ENCODE measurements at places on chromosomes 2 and 18. TPM values are rescaled to one million over a fixed set of nuclear protein-coding genes. Genes with fewer than 3 reads are reported as not detected.

- no peak for DNase-seq
Measured at GRCh38 chr2:122007577-122007976, 252.1 kb downstream of the TSN start.

DNA sequence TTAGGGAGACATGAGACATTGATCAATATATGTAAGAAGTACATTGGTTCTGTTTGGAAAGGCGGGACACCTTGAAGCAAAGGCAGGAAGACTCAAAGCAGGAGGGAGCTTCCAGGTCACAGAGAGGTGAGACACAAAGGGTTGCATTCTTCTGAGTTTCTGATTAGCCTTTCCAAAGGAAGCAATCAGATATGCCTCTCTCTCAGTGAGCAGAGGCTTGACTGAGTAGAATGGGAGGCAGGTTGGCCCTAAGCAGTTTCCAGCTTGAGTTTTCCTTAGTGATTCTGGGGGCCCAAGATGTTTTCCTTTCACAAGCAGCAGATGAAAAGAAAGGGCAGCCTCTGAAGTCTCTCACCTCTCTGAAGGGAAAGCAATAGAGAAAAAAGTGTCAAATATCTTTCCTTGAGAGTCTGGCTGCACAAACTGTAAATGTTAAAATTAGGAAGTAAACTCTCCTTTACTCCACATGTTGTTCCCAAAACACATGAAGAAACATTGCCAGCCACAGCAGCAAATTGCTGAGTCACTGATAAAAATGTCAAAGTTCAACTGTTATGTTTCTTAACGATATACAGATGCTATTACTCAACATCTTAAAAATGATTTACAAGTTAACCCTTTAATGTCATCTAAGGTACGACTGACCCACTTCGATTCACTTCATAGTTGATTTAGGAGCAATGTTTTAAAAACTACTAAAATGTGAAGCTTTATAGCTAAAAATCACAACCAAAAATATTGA, 40.3 kb downstream of the CYB5A start:
- DNase-seq, result peak; percentile 22

The SS18 gene
- total RNA-seq, result 60.8 TPM

DNA sequence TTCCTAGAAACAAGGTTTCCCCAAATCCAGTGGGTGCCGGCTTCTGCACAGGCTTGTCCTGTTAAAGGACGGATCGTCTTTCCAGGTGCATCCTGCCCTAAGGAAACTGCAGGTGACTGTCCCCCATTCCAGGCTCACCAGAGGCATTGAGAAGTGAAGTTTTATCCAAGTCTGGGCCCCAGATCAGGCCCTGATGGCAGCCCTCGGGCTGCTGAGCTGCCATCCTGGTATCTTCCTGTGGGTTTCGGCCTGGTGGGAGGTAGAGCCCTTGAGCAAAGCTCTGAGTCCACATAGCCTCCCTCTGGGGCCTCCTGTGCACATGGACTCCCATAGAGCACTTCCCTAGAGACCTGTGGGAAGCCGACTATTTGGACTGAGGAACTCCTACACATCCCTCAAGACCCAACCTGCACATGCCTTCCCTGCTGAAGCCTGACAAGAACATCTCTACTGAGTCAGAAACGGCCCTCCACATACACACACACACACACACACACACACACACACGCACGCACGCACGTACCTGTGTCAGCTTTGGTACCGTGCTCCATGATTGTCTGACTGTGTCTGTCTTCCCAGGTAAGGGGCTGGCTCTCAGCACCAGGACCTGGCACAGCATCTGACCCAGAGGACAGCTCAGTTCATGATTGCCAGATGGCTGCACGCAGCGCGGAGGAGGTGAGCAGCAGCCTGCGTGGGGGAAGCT, 16.4 kb downstream of the TNS1 start:
- DNase-seq, result no peak

- DNase-seq, result no peak
Measured at GRCh38 chr2:102782187-102782586, 20.4 kb downstream of the TMEM182 start.

The LDLRAD4 gene
- 1.7 TPM for total RNA-seq

- DNase-seq, result peak; percentile 94
Measured at GRCh38 chr2:28338046-28338817, 54.4 kb upstream of the FOSL2 start.

DNA sequence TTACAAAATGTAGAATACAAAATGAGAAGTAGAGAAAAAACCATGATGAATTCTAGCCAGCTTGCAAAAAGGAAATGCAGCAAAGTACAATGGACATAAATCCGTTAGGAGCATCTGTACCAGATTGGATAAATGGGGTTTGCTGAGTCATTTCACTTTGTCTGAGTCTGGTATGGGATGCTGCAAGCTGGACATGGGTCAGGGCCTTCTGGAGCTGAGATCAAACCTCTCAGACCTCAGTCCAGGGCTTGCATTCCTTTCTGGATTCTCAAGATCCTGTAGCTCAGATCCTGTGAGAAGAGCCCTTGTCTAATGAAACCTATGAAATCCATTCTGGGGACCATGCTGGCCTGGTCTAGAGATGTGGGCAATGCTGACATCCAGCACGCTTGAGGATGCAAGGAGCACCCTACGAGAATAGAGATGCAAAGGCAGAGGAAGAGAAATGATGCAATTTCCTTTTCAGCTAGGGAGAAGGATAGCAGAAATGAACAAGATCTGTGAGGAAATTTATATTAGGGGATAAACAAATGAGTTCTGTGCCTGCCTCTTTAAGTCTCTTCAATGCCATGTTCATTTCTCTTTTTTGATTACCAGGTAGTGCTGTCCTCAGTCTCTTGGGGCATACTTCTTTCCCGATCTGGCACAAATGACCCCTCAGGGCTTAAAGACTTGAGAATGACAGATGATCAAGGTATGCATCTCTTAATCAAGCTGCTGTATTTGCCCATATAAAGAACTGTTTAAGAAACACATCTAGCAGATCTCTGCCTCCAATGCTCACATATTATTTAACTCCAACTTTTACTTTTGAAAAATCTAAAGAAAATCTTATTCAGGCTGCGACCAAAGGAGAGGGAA, 230.4 kb downstream of the MEIS1 start:
- no peak for DNase-seq

GRCh38 chr18:63205791-63206252, 113.7 kb downstream of the BCL2 start:
- no peak for DNase-seq

The DSG3 gene
- not detected for total RNA-seq

The LINC00305 gene
- total RNA-seq, result not detected

- DNase-seq, result peak; percentile 35
Measured at GRCh38 chr2:206158563-206159345, 490 bp downstream of the NDUFS1 start.

GRCh38 chr2:128091726-128092080, 703 bp downstream of the UGGT1 start:
- DNase-seq, result no peak

The ST6GAL2 gene
- total RNA-seq, result not detected

- DNase-seq, result peak; percentile 88
Measured at GRCh38 chr2:106020821-106021661, 173.1 kb downstream of the UXS1 start.

DNA sequence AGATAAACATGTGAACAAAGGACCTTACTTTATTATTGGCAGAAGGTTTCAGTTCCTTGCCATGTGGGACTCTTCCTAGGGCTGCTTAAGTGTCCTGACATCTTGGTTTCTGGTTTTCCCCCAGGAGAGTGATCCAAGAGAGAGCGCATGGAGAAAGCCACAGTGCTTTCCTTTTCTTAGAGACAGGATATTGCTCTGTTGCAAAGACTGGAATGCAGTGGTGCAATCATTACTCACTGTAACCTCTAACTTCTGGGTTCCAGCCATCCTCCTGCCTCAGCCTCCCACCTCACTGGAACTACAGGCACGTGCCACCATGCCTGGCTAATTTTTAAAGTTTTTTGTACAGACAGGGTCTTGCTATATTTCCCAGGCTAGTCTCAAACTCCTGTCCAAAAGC, 38.1 kb upstream of the TCF7L1 start:
- no peak for DNase-seq

The ANKRD30BL gene
- total RNA-seq, result not detected

DNA sequence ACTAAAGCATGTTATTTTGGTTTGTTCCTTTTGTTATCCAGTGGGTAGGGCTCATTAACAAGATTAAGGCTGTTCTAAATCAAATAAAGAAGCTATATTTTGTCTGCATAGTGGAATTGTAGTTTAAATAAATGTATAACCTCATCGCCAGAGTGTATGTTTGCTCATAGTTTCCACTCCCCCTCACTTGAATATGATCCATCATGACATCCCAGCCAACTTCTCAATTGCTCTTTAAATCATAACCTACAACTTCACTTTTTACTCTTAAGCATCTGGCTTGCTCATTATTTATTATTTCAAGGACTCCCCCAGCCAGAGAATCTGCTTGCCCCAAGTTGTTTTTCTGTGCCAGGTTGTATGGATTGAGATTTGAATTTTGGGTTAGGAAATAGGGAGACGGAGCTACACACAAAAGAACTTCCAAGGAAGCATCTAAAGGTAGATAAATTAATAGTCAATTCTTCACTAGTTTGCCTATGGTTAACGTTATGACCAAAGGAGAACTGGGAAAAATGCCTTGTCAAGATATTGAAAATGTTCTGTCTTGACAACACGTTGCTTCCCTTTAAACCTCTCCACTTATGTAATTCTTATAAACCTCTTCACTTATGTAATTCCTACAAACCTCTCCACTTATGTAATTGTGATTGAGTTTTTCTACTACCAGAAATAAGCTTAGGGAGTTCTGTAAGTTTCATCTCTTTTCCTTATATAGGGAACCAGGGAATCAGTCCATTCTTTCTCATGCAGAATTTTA, 55.4 kb upstream of the UPP2 start:
- DNase-seq, result no peak

DNA sequence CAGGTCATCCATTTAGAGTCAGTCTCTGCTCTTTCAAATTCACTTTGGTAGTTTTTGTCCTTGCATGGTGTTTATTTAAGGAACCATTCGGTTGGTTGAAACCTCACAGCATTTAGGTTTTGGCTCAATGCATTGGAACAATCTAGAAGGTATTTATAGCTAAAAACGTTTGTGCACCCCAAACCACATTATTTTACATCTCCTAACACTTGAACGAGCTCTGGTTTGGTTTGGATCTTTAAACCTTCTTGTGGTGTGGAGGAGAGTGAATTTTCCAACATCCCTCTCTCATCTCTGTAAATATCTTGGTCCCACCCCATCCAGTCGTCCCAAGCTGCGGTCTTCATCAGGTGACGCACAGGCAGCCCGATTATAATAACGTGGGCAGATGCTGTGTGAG, 287.9 kb downstream of the LPIN1 start:
- DNase-seq, result no peak

The NOTO gene
- not detected for total RNA-seq

GRCh38 chr2:238305092-238305862, 15.0 kb upstream of the TRAF3IP1 start:
- DNase-seq, result no peak

The PAX8 gene
- total RNA-seq, result 27.8 TPM

The PKDCC gene
- 45.0 TPM for total RNA-seq

The STARD6 gene
- not detected for total RNA-seq

GRCh38 chr2:156540706-156541105, 104.5 kb downstream of the GPD2 start:
- no peak for DNase-seq

- DNase-seq, result no peak
Measured at GRCh38 chr2:16647992-16648617, 17.5 kb downstream of the CYRIA start.

GRCh38 chr18:73962256-73962655, 185.4 kb downstream of the FBXO15 start:
- DNase-seq, result no peak

DNA sequence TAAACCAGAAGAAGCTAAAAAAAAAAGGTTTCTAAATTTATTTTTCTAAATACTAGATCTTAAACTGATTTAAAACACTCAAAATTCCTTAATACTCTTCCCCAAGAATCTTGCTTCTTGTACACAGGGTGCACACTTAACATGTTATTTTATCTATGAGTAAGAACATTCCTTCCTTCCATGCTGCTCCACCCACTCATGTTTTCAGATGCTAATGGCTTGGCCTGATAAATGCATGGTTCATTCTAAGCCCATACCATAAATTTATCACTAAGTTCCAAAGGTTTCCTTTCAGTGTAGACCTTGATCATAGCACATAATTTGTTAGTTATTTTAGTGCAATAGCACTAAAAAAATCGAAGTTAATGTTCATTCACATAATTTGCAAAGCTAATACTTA, 8.1 kb downstream of the FBXO48 start:
- no peak for DNase-seq

- DNase-seq, result no peak
Measured at GRCh38 chr18:50786864-50787263, 33.0 kb downstream of the MRO start.

GRCh38 chr2:142134911-142135310, 4.1 kb upstream of the LRP1B start:
- no peak for DNase-seq

GRCh38 chr2:117128461-117128860, 686.0 kb upstream of the DDX18 start:
- DNase-seq, result no peak

DNA sequence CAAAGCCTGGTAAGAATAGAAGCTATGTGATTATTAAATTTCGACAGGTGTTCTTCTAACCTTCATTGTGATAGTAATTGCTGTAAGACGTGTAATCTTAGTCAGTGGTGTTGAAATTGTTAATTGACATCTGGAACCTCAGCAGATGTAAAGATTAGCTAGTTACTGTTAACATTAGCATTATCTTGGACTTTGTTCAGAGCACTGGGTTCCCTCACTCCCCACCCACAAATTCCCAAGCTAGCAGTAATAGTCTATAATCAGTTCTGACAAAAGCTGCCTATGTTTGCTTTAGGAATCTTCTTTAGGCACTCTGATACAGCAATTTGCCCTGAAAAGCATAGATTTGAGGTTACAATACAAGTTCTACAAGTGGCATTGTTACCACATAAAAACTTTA, 233.7 kb downstream of the EN1 start:
- DNase-seq, result no peak

GRCh38 chr2:148814143-148814859, 60.7 kb upstream of the KIF5C start:
- no peak for DNase-seq

The MDH1 gene
- 256 TPM for total RNA-seq

- DNase-seq, result no peak
Measured at GRCh38 chr2:178674122-178674521, 133.1 kb downstream of the TTN start.

DNA sequence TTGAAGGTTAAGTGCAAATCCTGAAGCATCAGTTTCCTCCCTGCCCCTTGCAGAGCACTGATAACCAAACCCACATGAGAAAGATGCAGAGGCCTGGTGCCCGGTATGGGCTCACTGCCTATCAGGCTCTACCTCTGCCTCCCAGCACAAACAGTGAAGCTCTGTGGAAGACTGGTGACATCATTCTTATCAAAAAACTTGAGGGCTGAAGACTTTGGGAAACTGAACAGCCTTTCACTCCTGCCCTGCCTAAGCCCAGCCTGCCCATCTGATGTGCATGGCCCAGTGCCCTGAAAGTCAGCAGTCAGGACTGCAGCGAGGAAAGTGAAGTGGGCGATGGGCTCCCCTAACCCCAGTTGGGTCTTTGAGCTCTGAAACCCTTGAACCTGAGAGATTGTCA, 174.8 kb upstream of the ARL4C start:
- no peak for DNase-seq

The SLC23A3 gene
- total RNA-seq, result not detected

The FOXD4L1 gene
- total RNA-seq, result 0.43 TPM

Measured in myocyte (in vitro differentiated cells).